ENCODE measurements at places on chromosomes 12 and 14. TPM values are rescaled to one million over a fixed set of nuclear protein-coding genes. Genes with fewer than 3 reads are reported as not detected.

DNA sequence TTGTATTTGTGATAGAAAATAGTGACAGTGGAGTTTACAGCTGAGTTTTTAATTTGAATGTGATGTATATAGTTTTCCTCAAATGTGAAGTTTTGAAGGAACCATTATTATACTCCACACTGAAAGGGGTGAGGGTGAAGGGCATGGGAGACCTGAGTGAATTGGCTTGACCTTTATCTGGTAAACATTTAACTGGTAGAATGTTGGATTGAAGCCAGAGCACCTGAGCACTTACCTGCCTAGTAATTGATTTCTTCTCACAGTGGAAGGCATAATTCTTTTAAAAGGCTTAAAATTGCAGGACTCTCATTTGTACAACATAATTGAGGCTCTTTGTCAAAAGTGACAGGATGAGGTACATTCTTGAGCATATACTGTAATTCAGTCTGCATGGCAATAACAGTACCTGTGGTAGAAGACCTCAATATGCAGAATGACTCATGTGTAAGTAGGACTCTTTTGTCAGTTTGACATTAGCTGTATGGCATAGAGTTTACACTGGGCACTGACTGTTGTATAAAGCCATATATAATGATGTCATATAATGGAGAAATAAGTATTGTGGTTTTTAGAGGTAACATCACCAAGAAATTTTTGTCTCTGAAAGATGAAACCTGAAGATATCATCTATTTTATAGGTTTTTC lies 309.6 kb downstream of the TMTC2 start:
- H3K36me3 ChIP-seq: no peaks in the 10 kb centered on the region
- H3K4me3 ChIP-seq: no peak overlapping the region
- H3K27me3 ChIP-seq: no peaks in the 10 kb centered on the region
- H3K4me1 ChIP-seq: no peaks in the 10 kb centered on the region
- DNase-seq: no peak

DNA sequence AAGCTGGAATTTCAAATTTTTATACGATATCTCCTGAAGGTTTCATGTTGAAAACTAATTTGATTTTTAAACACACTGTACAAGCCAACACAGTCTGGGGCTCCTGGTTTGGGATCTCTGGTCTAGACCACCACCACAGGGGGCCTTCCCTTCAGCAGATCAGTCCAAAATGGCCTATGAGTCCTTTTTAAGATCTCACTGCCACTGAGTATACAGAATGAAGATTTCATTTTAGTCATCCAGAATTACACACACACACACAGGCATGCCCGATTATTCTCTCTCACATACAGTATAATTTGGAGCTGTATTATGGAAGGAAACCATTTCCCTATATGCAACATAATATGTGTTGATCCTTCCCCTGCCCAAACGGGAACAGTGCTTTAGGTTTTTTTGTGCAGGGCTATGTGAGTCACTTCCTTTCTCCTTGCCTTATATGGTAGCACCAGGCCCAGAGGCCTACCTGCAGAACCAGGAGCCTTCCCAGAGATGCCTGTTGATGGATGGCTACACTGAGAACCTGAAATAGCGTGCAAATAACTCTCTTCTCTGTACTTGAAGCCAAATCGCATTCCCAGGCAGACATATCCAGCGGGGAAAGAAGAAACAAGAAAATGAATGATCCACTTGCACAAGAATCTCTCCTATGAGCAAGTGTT lies 28.1 kb upstream of the WNK1 start:
- H3K4me1 ChIP-seq: peaks cover 1% of the 10 kb centered on the region
- DNase-seq: no peak
- H3K4me3 ChIP-seq: no peak overlapping the region
- no peaks in the 10 kb centered on the region for H3K27me3 ChIP-seq

GRCh38 chr14:64942531-64943111 lies at the start of gene GPX2:
Gene GPX2, minus strand, starts transcription at chr14:64942745. Its CDS starts 19 bp downstream, at chr14:64942726.
- H3K27ac ChIP-seq: no peak within 1 kb of the TSS
- H3K36me3 ChIP-seq: no peaks in the 10 kb centered on the region
- no peak within 1 kb of the TSS for H3K4me3 ChIP-seq
- no peaks in the 10 kb centered on the region for H3K27me3 ChIP-seq
- H3K4me1 ChIP-seq: no peaks in the 10 kb centered on the region
- DNase-seq: no peak

- H3K4me3 ChIP-seq: no peak overlapping the region
- no peaks in the 10 kb centered on the region for H3K36me3 ChIP-seq
- no peak for DNase-seq
Measured at GRCh38 chr12:32120419-32120818, 13.8 kb downstream of the BICD1 start.

DNA sequence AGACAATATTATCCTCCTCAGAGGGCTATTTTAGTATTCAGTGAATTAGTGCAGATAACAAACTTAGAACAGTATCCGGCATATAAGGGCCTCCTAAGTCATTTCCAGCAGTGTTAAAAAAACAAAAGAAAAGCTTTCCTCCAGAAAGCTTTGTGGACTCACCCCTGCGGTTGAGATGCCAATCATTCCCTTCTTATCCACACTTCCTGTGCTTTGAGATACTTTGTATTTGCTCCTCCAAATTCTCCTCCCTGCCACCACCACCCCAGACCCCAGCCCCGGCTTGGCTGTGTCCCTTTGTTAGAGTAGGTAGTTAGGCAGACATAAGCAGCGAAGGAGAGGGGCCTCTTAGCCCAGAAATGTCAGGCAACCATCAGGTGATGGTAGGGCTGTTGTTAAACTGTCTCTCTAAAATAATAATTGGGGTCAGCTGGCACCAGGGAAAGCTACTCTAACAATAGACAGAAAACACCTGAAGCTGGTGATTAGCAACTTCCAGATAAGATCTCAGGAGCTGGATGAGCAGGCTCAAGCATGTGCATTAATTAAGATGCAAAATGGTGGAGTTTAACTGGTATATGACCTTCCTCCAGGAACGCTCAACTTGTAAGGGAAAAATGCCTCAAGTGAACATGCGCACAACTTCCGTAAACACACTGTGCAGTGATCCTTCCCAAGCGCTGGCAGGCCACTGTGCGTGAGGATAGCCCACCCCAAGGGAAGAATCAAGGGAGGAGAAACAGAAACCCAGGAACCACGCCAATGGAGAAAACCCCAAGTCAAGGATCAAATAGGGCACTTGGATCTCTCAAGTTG lies 152.1 kb upstream of the EEA1 start:
- no peak overlapping the region for H3K4me3 ChIP-seq
- no peak overlapping the region for H3K27ac ChIP-seq
- H3K36me3 ChIP-seq: no peaks in the 10 kb centered on the region
- H3K27me3 ChIP-seq: no peaks in the 10 kb centered on the region
- H3K4me1 ChIP-seq: peaks cover 5% of the 10 kb centered on the region

GRCh38 chr12:132326646-132327045 lies 2.7 kb downstream of the GALNT9 start:
- no peak for DNase-seq
- H3K27me3 ChIP-seq: no peaks in the 10 kb centered on the region
- H3K36me3 ChIP-seq: no peaks in the 10 kb centered on the region
- H3K27ac ChIP-seq: no peak overlapping the region

The ISM2 gene
- total RNA-seq: not detected

The GPN3 gene
- total RNA-seq: 14.5 TPM

The OVCH1 gene
- total RNA-seq: 1.0 TPM

The MNAT1 gene
- total RNA-seq: 41.1 TPM
